ENCODE measurements at places on chromosomes 3 and 15. TPM values are rescaled to one million over a fixed set of nuclear protein-coding genes. Genes with fewer than 3 reads are reported as not detected.

GUCA1C gene
- not detected for polyA plus RNA-seq

TM4SF18 gene
- not detected for polyA plus RNA-seq

STRC gene
- polyA plus RNA-seq, result not detected

ANKRD28 gene
- polyA plus RNA-seq, result 10.7 TPM

CKMT1B gene
- not detected for polyA plus RNA-seq

NPAP1 gene
- not detected for polyA plus RNA-seq

MUSTN1 gene
- polyA plus RNA-seq, result not detected

PLCH1 gene
- polyA plus RNA-seq, result not detected

DPPA4 gene
- 4.0 TPM for polyA plus RNA-seq

KCNH8 gene
- not detected for polyA plus RNA-seq

OR5K2 gene
- polyA plus RNA-seq, result not detected
